T-helper 2 cell treated with Interferon-gamma antibody and Interleukin-4, amounts not matched to agents 100 ng/mL and 5 ng/mL, for 36 hours (primary cell): ENCODE measurements at places on chromosomes 1 and 21. TPM values are rescaled to one million over a fixed set of nuclear protein-coding genes. Genes with fewer than 3 reads are reported as not detected.

CRYAA gene
- not detected in 2 replicates for total RNA-seq

FAM177B gene
- total RNA-seq: not detected in 2 replicates

LIN9 gene
- total RNA-seq: 11.1 and 12.2 TPM in 2 replicates

NES gene
- total RNA-seq: not detected in 2 replicates

CFAP298 gene
- total RNA-seq: 39.3 and 39.6 TPM in 2 replicates

MCOLN3 gene
- 3.4 and 4.1 TPM in 2 replicates for total RNA-seq

PPM1J gene
- total RNA-seq: 0.16 and 0.32 TPM in 2 replicates

CD52 gene
- 1,191 and 1,203 TPM in 2 replicates for total RNA-seq

ZMYND12 gene
- not detected in 2 replicates for total RNA-seq

DDAH1 gene
- total RNA-seq: 0.05 TPM in 1 of 2 replicates, not detected in the other

OPTC gene
- total RNA-seq: not detected in 2 replicates

MTOR gene
- total RNA-seq: 48.3 and 49.9 TPM in 2 replicates

SPATA1 gene
- 1.0 and 1.8 TPM in 2 replicates for total RNA-seq

FAM151A gene
- not detected in 2 replicates for total RNA-seq

CD1E gene
- total RNA-seq: not detected in 2 replicates

TBX15 gene
- not detected in 2 replicates for total RNA-seq

AMY1C gene
- not detected in 2 replicates for total RNA-seq

C4BPA gene
- total RNA-seq: not detected in 2 replicates

GATAD2B gene
- 65.7 and 67.1 TPM in 2 replicates for total RNA-seq

CD5L gene
- total RNA-seq: not detected in 2 replicates

LEMD1 gene
- total RNA-seq: not detected in 2 replicates

KIF2C gene
- total RNA-seq: 89.3 and 89.7 TPM in 2 replicates

ZNF648 gene
- total RNA-seq: not detected in 2 replicates

CELA3B gene
- total RNA-seq: not detected in 2 replicates

NTMT2 gene
- not detected in 2 replicates for total RNA-seq

RAP1GAP gene
- total RNA-seq: 0.09 and 0.18 TPM in 2 replicates

PRKAB2 gene
- total RNA-seq: 7.0 and 9.3 TPM in 2 replicates

BNIPL gene
- total RNA-seq: 1.1 and 1.5 TPM in 2 replicates

GSTM1 gene
- total RNA-seq: 91.4 and 97.0 TPM in 2 replicates

LHX8 gene
- total RNA-seq: not detected in 2 replicates

FCRL1 gene
- total RNA-seq: 0.09 TPM in 1 of 2 replicates, not detected in the other

KCNJ15 gene
- 0.05 and 0.07 TPM in 2 replicates for total RNA-seq

RORC gene
- 0.16 and 0.32 TPM in 2 replicates for total RNA-seq
